ENCODE measurements at places on chromosomes 4 and X.
A peak's percentile ranks its signal among the peaks of the same experiment; 100 is the strongest.

GRCh38 chr4:139524062-139524631 lies 31.9 kb downstream of the SETD7 start:
- no peak for DNase-seq

DNA sequence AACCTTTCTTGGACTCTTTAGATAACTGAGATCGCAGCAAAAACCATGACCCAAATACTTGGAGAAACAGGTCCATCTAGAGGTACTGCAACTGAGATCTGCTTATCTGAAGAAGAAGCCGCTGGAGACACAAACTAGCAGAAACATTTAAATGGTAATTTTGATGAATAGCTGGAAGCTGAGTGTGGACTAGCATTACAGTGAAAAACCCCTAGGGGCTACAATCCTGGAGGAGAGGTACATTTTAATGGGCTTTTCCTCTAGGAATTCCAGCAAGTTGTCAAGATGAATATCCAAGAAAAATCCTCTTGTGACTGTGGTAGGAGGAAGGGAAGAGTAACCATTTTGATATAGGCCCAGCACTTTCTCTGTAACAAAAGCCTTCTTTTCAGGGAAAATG lies 592.5 kb upstream of the GRIA3 start:
- DNase-seq: peak; percentile 3

- no peak for DNase-seq
These were observed 1.0 kb downstream of the SOX3 start for GRCh38 chrX:140503714-140504351.

GRCh38 chr4:7182616-7183015 lies 9.7 kb upstream of the SORCS2 start:
- no peak for DNase-seq

- no peak for DNase-seq
These were observed 37.9 kb upstream of the CYP2U1 start for GRCh38 chr4:107893171-107894137.

GRCh38 chrX:104391906-104392305 lies 137.2 kb upstream of the ESX1 start:
- no peak for DNase-seq

DNA sequence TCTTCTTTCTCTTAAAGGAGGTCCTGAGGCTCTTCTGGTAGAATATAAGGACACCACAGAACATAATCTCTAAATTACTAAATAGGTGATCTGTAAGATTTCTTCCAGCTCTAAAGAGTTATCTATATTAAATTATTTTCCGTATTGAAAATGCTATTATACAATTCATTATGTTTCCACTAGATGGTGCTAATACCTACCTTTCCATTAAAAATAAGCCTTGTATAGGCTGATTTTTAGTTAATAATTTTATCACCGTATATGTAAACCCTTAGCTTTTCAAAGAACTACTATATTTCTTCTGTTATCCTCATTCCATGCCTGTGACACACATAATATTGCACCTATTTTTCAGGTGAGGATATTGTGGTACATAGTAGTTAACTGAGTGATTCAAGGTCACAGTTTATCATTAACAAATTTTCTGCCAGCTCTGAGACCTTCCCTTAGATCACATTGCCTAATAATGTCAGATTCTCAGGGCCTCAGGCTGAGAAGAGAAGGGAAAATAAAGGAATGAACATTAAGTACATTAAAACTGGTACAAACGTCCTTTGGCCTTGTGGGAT lies 138.8 kb downstream of the TEX11 start:
- no peak for DNase-seq

DNA sequence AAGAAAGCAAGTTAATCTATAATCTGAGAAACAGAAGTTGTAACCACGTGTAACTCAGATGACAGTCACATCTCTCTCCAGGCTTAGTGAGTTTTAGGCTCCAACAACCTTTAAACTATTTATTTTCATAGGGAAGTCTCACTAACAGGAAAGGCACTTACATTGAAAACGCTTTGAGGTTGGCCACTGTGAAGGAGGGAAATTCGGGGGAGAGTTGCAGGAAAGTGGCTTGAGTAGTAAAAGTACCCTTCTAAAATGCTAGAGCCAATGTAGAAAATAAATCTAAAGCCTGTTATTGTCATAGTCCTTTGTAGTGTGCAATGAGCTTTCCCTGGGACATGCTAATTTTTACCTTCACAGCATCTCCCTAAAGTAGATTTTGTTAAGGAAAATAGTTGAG lies 995 bp upstream of the NFXL1 start:
- DNase-seq: no peak

GRCh38 chr4:135408109-135408508 lies 1206.5 kb upstream of the PABPC4L start:
- DNase-seq: no peak

DNA sequence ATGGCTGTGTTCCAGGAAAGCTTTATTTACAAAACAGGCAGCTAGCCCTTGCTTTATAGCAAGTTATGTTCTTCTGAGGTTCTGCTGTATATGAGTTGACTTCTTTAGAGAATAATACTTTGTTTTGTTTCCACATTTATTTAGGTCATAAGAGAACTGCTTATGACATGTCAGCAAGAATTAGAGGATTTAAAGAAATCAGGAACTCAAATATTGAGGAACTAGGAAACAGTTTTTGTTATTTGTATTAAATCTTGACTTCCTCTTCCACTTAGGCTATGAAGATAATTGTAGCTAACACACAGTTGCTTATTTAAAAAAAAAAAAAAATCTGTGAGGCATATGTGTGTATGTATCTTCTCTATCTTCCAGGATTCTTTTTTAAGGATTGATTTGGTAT lies 14.3 kb downstream of the ZRSR2 start:
- no peak for DNase-seq

DNA sequence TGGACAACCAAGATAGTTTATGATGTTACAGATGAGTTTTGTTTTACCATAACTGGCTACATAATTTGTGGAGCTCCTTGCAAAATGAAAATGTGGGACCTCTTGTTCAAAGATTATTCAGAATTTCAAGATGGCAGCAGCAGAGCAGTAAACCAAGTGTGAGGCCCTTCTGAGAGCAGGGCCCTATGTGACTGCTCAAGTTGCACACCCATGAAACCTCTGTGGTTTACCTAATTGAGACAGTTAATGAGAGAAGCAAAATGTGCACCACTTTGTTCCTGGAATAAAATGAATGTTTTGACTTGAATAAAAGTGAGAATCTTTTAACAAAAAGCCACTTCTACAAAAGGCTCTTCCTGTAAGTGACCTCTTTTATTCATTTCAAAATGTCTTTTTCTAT lies 519.2 kb downstream of the RPA4 start:
- DNase-seq: no peak

GRCh38 chr4:68476191-68476590 lies 28.9 kb downstream of the TMPRSS11E start:
- DNase-seq: no peak

DNA sequence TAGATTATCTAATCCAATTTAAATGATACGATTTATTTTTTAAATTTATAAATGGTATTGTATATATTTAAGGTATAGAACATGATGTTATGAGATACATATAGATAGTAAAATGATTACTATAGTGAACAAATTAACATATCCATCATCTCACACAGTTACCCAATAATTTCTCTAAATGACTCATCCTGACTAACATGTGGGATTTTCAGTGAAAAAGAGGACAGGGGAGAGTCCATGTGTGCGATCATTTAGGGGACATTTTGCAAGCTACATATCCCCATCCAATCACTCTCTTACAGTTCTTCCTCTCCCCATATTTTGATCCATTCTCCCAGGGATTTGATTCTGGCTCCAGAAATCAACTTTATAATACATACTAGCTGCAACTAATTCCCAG lies 88.2 kb downstream of the ABCB7 start:
- DNase-seq: no peak

DNA sequence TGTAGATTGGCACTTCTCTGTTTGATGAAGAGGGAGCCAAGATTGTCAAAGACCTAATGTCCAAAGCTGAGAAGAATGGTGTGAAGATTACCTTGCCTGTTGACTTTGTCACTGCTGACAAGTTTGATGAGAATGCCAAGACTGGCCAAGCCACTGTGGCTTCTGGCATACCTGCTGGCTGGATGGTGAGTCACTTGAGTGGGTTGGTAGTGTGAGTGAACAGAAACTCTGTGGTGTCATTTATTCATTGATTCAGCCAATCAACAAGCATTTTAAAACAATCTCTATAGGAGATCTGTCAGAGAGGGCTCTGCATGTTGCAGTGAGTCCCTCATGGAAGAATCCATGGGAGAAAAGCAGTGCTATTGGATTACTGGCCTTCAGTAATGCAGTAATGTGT lies 16.3 kb downstream of the TAF9B start:
- DNase-seq: no peak

GRCh38 chr4:9947168-9948062 lies 73.9 kb downstream of the SLC2A9 start:
- DNase-seq: no peak

GRCh38 chr4:4859325-4859798 lies at the start of gene MSX1:
Gene MSX1, plus strand, starts transcription at chr4:4859665. Its CDS starts 235 bp downstream, at chr4:4859900.
- DNase-seq: peak; percentile 81
